NCI-H1930 (cell line): ENCODE measurements at places on chromosomes 3 and 15.

- no peak for DNase-seq
Measured at GRCh38 chr3:120726791-120727190, 15.5 kb downstream of the RABL3 start.

DNA sequence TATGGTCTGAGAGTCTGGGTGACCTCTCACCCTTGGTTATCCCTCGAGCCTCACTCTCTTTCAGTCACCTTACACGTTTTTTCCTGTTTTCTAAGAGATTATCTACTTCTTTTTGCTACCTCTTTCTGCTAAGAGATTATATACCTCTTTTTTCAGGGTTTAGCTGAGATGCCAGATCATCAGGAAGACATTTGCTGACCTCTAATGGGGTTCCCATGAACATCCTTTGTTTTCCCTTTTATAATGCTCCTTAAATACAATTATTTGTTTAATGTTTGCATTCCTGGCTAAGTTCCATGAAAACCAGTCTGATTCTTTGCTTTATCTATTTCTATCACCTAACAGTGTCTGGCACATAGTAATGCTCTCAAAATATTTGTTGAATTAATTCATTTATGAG lies 39.6 kb downstream of the LEKR1 start:
- DNase-seq = no peak

DNA sequence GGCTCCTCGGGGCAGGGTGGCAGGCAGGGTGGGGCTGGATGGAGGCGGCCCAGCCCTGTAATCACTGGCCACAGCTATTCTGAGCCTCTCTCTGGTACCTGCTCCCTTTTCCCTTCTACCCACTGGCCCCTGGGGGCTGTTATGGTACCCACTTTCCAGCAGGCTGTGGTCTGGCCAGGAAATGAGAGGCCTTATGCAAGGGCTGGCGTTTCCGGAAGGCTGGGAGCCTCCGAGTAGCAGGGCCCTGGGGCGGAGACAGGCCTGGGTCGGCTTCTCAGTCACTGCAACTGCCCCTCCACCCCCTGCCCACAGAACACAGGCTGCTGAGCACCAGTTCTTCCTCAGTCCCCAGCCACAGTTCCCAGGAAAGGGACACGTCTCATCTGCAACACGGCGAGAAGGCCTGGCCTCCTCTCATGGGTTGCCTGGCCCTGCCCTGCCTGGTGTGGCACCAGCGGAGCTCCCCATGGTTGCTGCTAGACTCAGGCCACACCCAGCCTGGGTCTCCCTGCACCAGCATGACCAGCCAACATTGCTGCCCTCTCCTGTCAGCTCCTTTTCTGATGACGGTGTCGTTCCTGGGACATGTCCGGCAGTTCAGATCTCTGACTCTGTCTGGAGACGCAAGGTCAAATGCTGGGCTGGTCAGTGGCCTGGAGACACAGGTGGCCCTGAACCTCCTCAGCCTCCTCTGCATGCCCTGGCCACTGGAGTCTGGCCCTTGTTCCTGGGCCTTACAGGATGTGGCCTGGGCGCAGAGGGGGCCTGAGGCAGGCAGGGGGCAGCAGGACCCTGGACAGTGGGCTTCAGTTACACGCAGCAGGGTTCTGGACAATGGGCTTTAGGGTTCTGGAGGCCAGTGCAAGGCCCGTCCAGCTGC lies 6.5 kb downstream of the CHST13 start:
- DNase-seq = no peak

DNA sequence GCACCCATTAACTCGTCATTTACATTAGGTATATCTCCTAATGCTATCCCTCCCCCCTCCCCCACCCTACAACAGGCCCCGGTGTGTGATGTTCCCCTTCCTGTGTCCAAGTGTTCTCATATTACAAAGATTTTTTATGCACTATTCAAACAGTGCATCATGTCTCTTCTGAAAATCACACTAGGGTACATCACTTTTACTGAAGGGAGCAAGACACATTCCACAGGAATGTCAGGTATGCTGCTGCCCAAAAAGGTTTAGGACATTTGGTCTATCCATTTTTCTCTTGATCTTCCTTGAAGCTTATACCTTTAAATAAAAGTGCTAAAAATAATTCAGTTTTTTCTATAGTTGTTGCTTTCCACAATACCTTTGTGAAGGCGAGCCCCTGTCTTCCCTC lies 9.2 kb upstream of the EPHA3 start:
- no peak for DNase-seq

GRCh38 chr3:124483915-124484470 lies 246.3 kb upstream of the UMPS start:
- no peak for DNase-seq
